Foreskin keratinocyte (primary cell): ENCODE measurements at places on chromosomes 11 and 22. TPM values are rescaled to one million over a fixed set of nuclear protein-coding genes. Genes with fewer than 3 reads are reported as not detected.

VPREB1 gene
- not detected in 2 replicates for total RNA-seq

NPTXR gene
- 0.04 and 0.07 TPM in 2 replicates for total RNA-seq

BTG4 gene
- total RNA-seq = 0.14 and 0.24 TPM in 2 replicates

DNAJB7 gene
- total RNA-seq = not detected in 2 replicates

SPDYC gene
- total RNA-seq = not detected in 2 replicates

ZW10 gene
- total RNA-seq = 27.0 and 28.9 TPM in 2 replicates

FXYD2 gene
- total RNA-seq = not detected in 2 replicates

SEC14L2 gene
- total RNA-seq = 31.7 and 43.0 TPM in 2 replicates

OR52E8 gene
- total RNA-seq = not detected in 2 replicates

DGCR6 gene
- 0.48 and 0.63 TPM in 2 replicates for total RNA-seq

MYEOV gene
- total RNA-seq = 3.0 and 5.4 TPM in 2 replicates

USP47 gene
- total RNA-seq = 37.0 and 37.7 TPM in 2 replicates

APIP gene
- 17.1 and 18.0 TPM in 2 replicates for total RNA-seq

POLA2 gene
- total RNA-seq = 30.6 and 30.8 TPM in 2 replicates

LMO2 gene
- 1.6 and 1.7 TPM in 2 replicates for total RNA-seq

OR5D14 gene
- not detected in 2 replicates for total RNA-seq

PACSIN3 gene
- 67.9 and 71.4 TPM in 2 replicates for total RNA-seq

RCOR2 gene
- total RNA-seq = 1.5 and 1.8 TPM in 2 replicates

SYT9 gene
- total RNA-seq = 0.03 TPM in 1 of 2 replicates, not detected in the other

MRGPRG gene
- total RNA-seq = not detected in 2 replicates

ANGPTL5 gene
- not detected in 2 replicates for total RNA-seq

XKR3 gene
- total RNA-seq = not detected in 2 replicates

CFL1 gene
- 1,336 TPM in 2 replicates for total RNA-seq

TPBGL gene
- not detected in 2 replicates for total RNA-seq

SYTL2 gene
- total RNA-seq = 1.2 and 1.3 TPM in 2 replicates

KIF18A gene
- 13.9 and 16.8 TPM in 2 replicates for total RNA-seq

INTS4 gene
- 24.4 and 24.9 TPM in 2 replicates for total RNA-seq

MN1 gene
- total RNA-seq = 10.7 and 12.0 TPM in 2 replicates

SEPTIN5 gene
- 4.8 and 6.1 TPM in 2 replicates for total RNA-seq

MAPK8IP2 gene
- 0.24 and 0.28 TPM in 2 replicates for total RNA-seq

PLAAT5 gene
- total RNA-seq = not detected in 2 replicates
